Left renal pelvis (tissue), 4 donors: ENCODE measurements at places on chromosomes 5 and 9.

- DNase-seq: no peak
Measured at GRCh38 chr9:126228111-126228780, 98.4 kb upstream of the MVB12B start.

- DNase-seq: no peak
Measured at GRCh38 chr5:143431789-143432188, 28.3 kb upstream of the NR3C1 start.

- DNase-seq: no peak
Measured at GRCh38 chr5:20536341-20536740, 548.3 kb upstream of the CDH18 start.

DNA sequence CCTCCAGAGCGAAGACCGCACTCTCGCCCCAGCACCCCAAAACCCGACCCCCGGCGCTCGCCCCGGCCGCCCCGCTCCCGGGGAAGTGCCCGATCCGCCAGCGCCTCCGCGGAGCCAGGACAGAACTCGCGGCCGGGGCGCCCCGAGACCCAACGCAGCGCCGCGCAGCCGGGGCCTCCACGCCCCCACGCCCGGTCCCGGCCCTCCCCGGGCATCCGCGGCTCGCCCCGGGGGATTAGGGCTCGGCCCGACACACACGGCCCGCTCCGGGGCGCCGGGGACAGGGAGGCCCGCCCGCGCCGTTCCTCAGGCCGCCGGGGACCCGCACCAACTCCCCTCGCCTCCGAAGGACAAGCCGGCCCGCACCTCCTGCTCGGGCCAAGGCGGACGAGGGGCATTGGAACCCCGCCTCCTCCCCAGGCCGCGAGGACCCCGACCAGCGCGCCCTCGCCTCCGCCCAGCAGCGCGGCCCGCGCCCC lies 544 bp downstream of the FNBP1 start:
- no peak for DNase-seq

- no peak for DNase-seq
Measured at GRCh38 chr5:172505403-172505759, 51.1 kb upstream of the SH3PXD2B start.

DNA sequence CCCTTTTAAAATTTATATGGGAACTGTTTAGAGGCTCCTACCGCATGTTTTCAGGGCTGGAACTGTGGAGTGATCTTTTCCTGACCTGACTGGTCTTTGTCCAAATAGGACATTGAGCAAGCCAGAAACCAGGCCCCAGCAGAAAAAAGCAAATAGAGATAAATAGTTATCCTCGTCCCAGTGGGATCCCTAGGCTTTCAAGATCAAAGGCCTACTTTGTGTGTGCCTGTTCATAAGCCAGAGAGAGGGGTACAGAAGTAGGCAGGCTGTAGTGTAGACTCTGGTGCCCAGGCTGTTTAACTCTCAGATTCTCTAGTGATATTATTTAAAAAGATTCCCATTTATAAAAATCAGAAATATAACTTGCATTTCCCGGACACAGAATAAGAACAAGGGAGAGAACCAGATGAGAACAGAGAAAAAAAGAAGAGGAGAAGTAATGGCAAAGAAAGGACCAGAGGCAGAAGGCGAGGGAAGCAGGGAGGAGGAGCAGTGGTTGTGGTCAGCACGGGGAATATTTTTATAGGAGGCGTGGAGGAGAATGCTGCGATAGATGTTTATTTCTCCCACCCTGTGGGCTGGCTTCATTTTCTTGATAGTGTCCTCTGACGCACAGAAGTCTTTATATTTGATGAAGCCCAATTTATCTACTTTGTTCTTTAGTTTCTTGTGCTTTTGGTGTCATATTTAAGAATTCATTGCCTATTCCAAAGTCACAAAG lies 101.2 kb downstream of the AOPEP start:
- no peak for DNase-seq
